Stimulated activated CD8-positive, alpha-beta memory T cell treated with anti-CD3 and anti-CD28 coated beads, Interleukin-12 subunit alpha, Interleukin-12 subunit beta, amount 100 ng/mL, for 4 hours (primary cell): ENCODE measurements at places on chromosomes 2 and 18.

GRCh38 chr18:11767935-11768334 lies 78.9 kb downstream of the GNAL start:
- DNase-seq = no peak

- no peak for DNase-seq
Observed at GRCh38 chr18:79942786-79943607, 8.5 kb downstream of the SLC66A2 start.

DNA sequence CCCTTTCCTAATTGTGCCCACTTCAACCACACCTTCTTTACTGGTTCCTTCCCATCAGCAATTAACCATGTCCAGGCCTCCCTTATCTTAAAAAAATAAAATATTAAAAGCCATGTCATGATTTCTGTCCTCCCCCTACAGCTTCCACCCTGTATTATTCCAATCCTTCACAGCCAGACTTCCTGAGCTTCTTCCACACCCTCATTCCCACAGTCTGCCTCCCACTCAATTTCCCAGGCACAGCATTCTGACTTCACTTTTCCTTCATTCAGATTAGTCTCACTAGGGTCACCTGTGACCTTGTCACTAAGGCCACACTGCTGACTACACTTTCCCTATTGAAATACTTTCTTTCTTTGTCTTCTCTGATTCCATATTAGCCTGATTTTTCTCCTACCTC lies 159.4 kb downstream of the DIS3L2 start:
- no peak for DNase-seq

DNA sequence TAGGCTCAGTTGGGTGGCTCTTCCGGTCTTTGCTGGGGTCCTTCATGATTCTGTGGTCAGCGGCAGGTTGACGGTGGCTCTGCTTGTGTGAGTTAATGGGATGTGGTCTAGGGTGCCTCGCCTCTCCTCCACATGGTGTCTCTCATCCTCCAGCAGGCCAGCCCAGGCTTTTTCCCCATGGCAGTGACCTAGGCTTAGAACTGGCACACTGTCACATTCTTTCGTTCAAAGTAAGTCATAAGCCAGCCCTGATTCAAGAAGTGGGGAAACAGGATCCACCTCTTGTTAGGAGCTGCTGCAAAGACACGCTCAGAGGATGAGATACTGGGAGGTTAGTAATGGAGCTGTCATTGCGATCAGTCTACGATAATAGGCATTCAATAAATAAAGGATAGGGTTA lies 46.0 kb upstream of the CTIF start:
- no peak for DNase-seq

- DNase-seq = no peak
Observed at GRCh38 chr2:206031162-206031784, 54.7 kb downstream of the INO80D start.

- DNase-seq = no peak
Observed at GRCh38 chr2:45237128-45237527, 227.9 kb upstream of the SIX2 start.

GRCh38 chr2:126571403-126571802 lies 84.6 kb upstream of the GYPC start:
- no peak for DNase-seq

DNA sequence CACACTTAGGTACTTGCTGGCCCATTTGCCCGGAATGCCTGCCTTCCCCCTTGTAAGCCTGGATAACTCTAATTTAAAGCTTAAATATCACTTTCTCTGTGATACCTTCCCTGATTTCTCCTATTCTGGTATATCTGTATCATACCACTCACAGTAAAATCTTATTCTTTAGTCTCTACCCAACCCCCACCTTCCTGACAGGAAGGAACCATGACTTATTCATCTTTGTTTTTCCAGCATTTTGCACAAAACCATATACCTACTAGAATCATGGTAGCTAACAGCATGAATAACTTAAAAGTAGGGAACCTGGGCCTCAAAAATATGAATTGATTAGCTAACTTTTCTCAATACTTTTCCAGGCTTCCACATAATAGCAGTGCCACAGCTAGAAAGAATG lies 111.5 kb downstream of the GFPT1 start:
- DNase-seq = no peak

DNA sequence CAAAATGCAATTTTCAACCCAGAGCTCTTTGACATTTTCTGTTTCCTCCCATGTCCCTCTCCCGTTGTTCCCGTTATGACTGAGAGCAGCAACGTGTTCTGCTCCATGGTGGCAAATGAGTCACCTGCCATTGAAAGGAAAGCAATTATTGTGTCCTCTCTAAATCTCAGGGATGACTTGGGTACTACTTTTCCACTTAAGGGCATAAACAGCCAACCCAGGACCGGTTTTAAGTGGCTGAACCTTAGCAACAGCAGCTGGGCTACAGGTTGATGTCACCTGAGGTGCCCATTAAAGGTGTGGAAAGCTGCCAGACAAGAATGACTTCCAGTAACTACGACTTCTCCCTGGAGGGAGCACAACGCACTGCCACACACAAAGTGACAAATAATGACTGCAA lies 236.8 kb downstream of the NCKAP5 start:
- DNase-seq = no peak

DNA sequence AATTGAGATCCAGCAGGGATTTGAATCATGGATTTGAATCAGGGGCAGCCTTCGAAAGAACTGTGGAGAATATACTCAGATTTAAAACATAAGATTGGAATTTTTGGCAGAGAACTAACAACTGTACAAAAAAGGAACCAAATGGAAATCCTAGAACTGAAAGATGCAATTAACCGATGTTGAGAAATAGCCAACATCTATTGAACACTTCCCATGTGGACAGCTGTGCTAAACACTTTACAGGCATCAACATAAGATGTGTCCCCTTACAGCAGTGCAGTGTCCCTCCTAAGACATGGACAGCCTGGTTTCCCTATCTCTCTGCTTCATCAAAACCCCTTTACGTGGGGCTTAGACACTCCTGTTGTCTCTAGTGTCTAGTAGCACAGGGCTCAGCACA lies 3.7 kb upstream of the IL1RN start:
- no peak for DNase-seq

DNA sequence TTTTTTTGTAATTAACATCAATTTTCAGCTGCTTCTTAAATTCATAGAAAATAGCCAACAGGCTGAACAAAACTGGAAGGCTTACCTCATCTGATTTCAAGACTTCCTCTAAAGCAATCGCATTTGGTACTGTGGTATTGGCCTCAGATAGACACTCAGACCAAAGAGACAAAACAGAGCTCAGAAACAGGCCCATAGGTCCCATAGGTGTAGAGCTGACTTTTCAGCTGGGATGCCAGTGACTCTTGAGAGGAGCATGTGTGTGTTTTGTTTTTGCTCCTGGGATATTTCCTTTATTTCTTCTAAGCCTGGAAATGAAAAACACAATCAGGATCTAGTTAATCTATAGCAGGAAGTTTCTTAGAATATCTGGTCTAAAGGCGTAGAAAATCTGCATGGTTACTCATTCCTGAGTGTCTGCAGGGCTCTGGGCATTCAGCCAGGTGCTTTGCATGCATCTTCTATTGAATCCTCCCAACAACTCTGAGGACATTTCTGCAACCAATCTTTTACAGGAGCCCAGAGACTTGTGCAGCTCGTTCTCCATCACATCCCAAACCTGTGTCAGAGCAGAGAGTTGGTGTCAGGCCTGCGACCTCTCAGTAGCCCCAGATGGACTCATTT lies 190.8 kb downstream of the RTP5 start:
- no peak for DNase-seq

- no peak for DNase-seq
Observed at GRCh38 chr2:216149741-216150140, 40.6 kb downstream of the XRCC5 start.

- DNase-seq = no peak
Observed at GRCh38 chr2:62458671-62459081, 47.3 kb downstream of the TMEM17 start.

DNA sequence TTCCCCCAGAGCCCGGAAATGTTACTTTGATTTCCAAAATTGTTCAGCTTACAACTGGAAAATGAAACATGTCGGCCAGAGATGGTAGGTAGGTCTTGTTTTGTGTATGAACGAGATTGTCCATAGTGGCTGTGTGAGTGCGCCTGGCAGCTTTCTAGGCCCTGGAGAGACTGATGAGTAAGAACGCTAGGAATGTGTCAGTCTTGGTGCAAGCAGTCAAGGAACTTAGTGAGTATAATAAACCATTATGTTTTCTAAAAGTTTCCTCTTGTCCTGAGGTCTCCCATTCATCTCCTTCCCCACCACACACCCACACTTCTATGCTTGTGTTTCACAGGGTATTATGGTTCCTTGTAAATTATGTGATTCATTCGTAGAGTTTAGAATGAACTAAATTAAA lies 234.2 kb downstream of the CDH2 start:
- DNase-seq = no peak

- no peak for DNase-seq
Observed at GRCh38 chr18:75074196-75075015, 134.5 kb downstream of the PTGR3 start.

DNA sequence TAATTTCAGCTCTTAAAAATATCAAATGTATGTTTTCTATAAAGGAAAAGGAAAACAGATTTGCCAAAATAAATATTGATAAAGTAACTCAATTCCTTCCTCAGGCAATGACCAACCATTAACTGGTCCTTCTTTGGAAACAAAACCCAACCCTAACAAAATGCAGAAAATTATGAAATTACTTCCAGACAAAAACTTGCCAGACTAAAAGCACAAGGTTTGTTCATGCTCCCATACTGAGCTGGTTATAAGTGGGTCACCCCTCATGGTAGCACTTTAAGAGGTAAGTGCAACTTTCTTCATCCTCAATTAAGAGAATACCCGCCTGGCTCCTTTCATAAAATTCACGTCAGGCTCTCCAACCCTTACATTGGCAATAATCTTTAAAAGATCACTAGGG lies 31.1 kb upstream of the TTC32 start:
- no peak for DNase-seq

GRCh38 chr2:31704561-31705212 lies 123.9 kb upstream of the SRD5A2 start:
- DNase-seq = no peak

GRCh38 chr18:76999077-76999476 lies 133.5 kb downstream of the MBP start:
- no peak for DNase-seq

DNA sequence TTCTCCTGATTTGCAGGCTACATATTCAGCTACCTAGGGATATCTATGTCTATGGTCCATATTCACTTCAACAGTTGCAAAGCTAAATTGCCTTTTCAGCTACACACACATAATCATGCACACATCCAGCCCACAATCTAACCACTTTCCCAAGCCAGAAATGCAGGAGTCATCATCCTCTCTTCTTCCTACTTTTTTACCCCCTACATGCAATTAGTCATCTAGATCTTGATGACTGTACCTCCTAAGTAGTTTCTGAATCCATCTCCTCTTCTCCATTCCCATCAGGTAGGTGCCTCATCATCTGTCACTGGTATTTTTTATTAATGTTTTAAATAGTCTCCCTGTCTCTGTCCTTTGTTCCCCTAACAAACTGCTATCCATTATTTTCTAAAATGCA lies 23.7 kb upstream of the SPRED2 start:
- no peak for DNase-seq

GRCh38 chr2:189940913-189941312 lies 121.6 kb downstream of the MSTN start:
- no peak for DNase-seq

- no peak for DNase-seq
Observed at GRCh38 chr18:10022365-10022764, 108.5 kb downstream of the VAPA start.

GRCh38 chr18:50071397-50071796 lies 123.5 kb downstream of the MYO5B start:
- no peak for DNase-seq

- no peak for DNase-seq
Observed at GRCh38 chr18:11860594-11861450, 9.6 kb downstream of the CHMP1B start.

GRCh38 chr2:238634701-238635357 lies 208.1 kb downstream of the ASB1 start:
- no peak for DNase-seq

DNA sequence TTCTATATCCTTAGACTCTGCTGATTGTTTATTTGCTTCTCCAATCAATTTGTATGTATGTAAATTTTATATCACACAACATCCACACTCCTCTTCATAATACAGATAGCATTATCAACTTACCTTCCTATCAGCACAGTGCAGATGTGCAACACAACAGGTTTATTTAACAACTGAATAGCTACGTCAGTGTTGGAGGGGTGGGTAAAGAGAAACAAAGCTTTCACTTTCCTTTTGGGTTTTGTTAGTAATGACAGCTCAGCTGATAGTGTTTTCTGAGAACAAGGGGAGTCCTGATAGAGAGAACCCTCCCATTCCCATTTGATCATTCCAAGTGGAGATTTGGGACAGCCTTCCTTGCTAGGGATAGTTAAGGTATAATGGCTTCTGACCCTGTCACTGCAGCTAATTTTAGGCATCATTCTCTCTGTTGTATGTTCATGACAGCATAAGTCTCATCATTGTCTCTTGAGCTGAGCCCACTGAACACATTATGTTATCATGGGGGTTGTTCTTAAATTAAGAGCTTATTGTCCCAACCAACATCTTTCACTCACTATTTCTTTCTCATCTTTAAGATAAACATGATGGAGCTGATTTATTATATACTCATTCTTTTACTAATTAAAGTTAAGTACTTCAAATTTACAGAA lies 227.7 kb downstream of the GPD2 start:
- DNase-seq = no peak

- DNase-seq = no peak
Observed at GRCh38 chr18:12647773-12648172, 10.1 kb downstream of the SPIRE1 start.

- no peak for DNase-seq
Observed at GRCh38 chr18:71725256-71725655, 818.9 kb downstream of the CBLN2 start.

DNA sequence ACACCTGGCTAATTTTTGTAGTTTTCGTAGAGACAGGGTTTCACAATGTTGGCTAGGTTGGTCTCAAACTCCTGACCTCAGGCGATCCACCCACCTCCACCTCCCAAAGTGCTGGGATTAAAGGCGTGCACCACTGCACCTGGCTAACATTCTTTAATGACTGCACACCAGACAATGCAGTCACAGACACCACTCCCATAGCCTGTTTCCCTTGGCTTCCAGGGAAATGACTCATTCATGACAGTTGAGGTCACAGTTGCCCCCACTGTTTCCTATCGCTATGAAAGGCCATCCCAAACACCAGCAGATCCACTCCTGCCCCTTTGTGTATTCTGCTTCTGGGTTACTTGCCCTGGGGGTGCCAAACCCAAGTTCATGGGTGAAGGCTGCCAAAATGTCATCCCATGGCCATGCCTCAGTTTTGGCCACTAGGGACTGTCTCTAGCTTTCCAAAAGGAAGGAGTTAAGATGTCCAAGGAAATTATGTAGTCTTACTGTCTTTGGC lies 8.7 kb downstream of the CHMP1B start:
- no peak for DNase-seq

- DNase-seq = no peak
Observed at GRCh38 chr2:57888463-57888862, 158.1 kb upstream of the VRK2 start.
